ENCODE measurements at places on chromosomes 6 and 20.

DNA sequence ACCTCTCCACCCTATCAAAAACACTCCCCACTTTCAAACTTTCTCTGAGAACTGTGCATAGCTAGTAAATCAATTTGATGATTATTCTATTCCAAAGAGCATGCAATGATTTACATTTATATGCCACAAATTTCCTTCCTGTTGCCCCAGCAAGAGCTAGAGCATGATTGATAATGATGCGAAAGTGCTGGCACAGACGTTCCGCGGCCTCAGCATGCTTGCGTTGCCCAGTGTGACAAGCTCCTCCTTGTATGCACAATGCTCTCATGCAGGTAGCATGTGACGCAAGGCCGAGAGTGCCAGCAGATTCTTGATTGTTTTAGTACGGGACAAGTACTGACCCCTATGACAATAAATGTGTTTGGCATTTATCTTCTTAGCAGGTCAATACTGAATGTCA is 696.3 kb upstream of the SLC35B3 start:
- DNase-seq, result no peak

DNA sequence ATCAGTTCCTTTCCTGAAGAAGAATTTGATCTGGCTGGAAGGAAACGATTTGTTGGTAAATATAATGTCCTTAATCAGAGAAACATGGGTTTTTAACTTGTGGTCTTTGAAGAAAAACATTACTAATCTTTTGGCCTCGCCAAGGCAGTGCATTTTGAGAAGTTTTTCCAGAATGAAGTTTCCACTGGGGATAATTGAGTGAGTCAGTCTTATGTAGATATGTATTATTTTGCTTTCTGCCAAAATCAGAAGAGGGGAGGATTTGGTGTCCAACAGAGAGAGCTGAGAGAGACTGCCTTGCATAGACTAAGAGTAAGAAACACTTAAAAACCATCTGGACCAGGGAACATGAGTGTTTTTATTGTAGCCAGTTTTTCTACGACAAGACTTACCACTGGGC is 79.9 kb downstream of the FNDC1 start:
- DNase-seq, result no peak

DNA sequence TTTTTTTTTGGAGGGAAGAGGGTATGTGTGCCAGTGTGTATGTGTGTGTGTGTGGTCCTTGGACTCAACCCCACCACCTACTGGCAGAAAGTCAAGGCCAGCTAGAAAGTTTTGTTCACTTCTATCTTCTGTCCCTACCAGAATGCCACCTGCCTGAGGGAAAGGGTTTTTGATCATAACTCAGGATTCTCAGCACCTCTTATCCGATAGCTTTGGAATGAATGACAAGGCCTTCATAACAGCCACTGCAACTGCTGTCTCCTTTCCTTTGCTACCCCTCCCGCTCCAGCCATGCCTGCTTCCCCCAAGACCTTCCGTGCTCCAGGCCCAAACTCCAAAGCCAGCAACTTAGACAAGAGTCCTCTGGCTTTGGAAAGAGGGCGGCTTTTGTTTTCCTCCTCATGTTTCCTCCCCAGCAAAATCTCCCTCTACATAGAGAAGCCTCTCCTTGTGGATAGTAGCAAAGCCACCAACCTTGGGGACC is 18.7 kb downstream of the BTN3A1 start:
- DNase-seq, result no peak

DNA sequence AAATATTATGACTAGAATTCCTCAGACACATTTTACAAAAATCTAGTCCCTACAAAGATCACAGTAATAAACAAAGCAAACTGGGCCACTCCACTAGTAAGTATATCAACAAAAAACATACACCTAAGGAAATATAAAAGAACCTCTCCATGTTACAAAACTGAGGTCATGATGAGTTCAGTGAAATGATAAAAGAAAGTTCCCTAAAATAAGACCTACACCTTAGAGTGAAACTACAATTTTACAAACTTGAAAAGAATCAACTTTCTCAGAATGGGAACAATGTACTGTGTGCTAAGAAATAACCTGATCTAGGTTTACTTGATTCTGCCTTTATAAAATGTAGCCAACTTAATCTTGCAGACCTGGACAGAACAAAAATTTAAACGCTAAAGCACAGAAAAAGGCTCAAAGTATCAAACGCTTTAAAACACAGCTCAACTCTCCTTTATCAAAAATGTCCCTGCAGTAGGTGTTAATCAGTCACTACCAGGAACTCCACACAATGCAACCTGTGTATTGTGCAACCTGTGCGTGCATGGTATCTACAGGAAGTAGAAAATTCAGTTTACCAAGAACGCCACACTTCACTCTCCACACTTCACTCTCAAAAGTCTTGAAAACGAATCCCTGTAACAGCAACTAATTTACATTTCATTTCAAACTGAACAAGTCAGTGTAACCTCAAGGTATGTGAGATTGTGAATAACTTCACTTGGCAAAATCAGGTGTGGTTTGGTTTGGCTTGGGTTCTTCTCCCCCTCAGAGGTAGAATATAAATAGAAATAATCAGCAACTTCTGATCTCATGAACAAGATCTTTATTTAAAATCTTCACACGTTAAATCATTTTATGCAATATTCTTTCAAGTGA is 1.8 kb downstream of the RALGAPA2 start:
- no peak for DNase-seq

- DNase-seq, result no peak
These were observed 39.9 kb downstream of the MAP7 start for GRCh38 chr6:136510299-136510698.

- no peak for DNase-seq
These were observed 548.9 kb downstream of the QKI start for GRCh38 chr6:163963205-163964120.

- no peak for DNase-seq
These were observed 26.5 kb downstream of the CYB5R4 start for GRCh38 chr6:83885984-83886383.

GRCh38 chr6:549906-550305 is 107.0 kb downstream of the HUS1B start:
- no peak for DNase-seq

DNA sequence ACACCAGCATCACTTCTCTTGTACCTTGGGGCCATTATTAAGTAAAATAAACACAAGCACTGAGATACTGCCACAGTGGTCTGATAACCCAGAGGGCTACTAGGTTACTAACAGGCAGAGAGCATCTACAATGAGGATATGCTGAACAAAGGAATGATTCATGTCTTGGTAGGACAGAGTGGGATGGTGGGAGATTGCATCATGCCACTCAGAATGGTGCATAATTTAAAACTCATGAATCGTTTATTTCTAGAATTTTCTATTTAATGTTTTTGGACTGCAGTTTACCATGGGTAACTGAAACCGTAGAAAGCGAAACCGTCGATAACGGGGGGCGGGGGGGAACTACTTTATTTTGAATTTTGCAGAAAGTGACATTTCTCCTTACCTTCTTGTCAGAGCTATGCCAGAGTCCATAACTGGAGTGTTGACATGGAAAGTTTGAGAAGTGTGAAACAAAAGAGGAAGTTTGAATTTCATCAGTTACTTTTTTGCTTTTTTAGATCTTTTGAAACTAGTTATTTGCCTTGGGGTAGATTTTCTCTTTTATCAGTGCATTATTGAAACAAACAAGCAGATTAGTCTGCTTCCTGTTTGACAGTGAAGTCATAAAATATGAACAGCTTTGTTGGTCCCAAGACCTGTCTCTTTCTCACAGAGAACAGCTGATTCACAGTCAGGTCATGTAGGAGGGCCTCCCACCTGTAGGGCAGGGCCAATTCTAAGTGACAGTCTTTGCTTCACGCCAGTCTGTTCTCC is 124.9 kb downstream of the KLHL32 start:
- no peak for DNase-seq

GRCh38 chr6:154167126-154167525 is 128.1 kb downstream of the OPRM1 start:
- no peak for DNase-seq

- DNase-seq, result no peak
These were observed 309.8 kb downstream of the CDC5L start for GRCh38 chr6:44697327-44697726.

DNA sequence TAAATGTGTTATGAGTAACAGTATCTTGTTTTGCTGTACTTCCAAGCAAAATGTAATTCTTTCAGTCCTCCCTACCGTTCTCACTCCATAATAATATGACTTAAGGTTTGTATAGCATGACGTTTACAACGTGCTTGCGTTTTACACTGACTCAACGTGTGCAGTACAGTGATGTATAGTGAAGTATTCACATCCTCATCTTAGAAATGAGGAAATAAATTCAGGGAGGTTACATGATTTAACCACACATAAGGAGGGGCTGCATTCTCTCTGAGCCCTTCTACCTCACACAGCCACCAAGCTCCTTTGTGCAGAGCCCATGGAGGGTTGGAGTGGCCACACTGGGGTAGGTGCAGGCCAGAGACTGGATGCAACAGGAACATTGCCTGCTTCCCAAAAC is 164.5 kb downstream of the MTHFD1L start:
- no peak for DNase-seq

DNA sequence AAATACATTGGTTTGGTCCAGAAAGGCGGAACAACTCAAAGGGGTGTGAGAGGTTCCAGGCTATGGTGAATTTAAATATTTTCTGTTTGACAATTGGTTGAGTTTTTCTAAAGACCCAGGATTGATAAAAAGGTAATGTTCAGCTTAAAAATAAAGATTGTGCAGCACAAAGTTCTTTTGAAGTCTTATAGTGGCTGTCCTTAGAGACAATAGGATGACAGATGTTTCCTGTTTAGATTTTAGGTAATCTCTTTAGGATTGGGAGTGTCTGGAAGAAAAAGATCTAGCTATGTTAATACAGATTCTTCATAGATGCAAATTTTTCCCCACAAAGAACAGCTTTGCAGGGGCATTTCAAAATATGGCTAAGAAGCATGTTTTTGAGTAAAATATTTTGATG is 119.7 kb downstream of the GRIK2 start:
- no peak for DNase-seq

DNA sequence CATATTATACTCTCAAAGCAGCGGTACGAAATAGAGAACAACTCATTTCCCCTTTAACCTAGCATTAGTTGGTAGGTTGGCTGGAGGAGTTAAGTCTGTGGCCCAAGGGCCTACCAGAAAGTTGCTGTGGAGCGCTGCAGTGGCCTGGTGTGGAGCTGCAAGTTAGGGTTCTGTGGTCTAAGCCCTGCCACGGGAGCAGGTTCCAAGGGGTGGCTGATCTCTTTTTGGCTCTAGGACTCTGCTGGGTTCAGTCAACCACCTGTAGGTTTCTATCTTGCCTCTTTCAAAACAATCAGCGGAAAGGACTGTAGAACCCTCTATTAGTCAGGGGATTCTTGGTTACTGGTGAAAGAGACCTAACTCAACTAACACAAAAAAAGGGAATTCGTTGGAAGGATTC is 54.5 kb upstream of the TULP4 start:
- no peak for DNase-seq

DNA sequence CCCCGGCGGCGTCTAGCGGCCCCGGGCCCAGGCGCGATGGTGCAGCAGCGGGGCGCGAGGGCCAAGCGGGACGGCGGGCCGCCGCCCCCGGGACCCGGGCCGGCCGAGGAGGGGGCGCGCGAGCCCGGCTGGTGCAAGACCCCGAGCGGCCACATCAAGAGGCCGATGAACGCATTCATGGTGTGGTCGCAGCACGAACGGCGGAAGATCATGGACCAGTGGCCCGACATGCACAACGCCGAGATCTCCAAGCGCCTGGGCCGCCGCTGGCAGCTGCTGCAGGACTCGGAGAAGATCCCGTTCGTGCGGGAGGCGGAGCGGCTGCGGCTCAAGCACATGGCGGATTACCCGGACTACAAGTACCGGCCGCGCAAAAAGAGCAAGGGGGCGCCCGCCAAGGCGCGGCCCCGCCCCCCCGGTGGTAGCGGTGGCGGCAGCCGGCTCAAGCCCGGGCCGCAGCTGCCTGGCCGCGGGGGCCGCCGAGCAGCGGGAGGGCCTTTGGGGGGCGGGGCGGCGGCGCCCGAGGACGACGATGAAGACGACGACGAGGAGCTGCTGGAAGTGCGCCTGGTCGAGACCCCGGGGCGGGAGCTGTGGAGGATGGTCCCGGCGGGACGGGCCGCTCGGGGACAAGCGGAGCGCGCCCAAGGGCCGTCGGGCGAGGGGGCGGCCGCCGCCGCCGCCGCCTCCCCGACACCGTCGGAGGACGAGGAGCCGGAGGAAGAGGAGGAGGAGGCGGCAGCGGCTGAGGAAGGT is 715 bp downstream of the SOX12 start:
- DNase-seq, result peak; percentile 52

GRCh38 chr6:116648156-116648555 is 20.4 kb downstream of the ZUP1 start:
- DNase-seq, result no peak

DNA sequence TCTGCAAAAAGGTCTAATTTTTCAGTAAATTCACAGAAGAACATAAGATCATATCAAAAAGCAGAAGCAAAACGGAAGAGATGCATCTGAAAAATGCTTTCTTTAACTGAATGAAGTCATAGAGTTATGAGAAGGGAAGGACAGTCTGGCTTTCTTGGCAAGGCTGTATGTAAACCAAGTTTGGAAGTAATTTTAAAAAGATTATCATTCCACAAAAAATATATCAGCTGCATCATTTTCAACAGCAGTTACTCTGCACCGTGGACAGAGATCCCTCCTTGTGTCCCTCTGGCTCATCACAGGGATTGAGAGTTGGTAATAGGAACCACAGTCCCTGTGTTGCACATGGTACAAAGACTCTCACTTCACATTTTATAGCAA is 258.5 kb downstream of the HIVEP2 start:
- DNase-seq, result no peak

GRCh38 chr6:82617648-82618047 is 254.0 kb downstream of the TPBG start:
- no peak for DNase-seq

DNA sequence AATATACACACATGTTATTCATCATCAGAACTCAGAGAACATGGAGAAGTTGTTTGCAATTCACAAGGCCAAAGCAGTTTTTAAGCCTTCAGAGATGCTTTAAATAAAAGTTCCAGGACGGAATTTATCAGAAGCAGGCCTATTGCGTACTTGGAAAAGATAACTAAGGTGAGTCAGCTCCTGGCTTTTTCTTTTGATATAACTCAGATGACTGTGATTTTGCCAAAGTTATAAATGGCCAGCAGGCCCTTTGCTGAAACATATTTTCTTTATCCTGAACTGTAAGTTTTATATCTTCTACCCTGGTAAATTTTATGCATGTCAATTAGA is 55.0 kb upstream of the PLCB1 start:
- DNase-seq, result no peak
